ENCODE measurements at places on chromosomes 1 and 21. TPM values are rescaled to one million over a fixed set of nuclear protein-coding genes. Genes with fewer than 3 reads are reported as not detected.

DNA sequence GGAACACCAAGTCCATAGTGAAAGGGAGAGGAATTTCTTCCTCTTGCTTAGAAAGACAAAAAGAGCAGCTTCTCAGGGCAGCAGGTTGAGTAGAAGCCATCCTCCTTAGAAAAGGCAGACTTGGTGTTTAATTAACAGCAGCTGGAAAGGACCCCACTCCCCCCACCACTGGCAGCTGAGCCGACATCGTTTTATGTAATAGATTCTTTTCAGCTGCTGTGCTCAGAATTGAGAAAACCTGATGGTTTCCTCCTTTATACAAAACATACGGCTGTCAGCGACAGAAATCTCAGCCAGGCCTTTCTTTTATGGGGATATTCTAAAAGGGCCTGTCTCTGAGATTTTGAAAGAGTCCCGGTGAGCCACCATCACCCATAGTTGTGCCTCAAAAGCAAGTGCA is 49.9 kb downstream of the MAN1C1 start:
- no peak for DNase-seq

Gene SPATA46
- polyA plus RNA-seq: 0.39 TPM

DNA sequence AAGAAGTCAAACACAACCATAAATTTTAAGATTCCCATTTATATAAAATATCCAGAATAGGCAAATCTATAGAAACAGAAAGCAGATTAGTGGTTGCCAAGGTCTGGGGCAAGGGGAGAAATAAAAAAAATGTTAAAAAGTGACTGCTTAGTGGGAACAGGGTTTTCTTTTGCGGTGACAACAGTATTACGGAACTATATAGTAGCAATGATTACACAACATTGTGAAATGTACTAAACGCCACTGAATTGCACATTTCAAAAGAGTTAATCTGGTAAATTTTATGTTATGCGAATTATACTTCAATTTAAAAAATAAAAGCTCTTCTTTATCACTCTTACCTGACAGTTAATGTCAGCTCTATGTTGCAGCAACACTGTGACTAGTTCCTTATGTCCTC is 105.2 kb downstream of the ACBD6 start:
- no peak for DNase-seq

GRCh38 chr1:40363721-40364120 is 9.8 kb upstream of the SMAP2 start:
- no peak for DNase-seq

Gene GBP6
- not detected for polyA plus RNA-seq

DNA sequence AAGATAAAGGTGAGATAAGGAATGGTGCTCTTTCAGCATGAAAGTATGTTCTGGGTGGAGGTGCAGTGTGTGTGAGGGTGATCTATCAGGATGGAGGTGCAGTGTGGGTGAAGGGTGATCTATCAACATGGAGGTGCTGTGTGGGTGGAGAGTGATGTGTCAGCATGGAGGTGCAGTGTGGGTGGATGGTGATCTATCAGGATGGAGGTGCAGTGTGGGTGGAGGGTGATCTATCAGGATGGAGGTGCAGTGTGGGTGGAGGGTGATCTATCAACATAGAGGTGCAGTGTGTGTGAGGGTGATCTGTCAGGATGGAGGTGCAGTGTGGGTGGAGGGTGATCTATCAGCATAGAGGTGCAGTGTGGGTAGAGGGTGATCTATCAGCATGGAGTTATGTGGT is 12.3 kb upstream of the MAP10 start:
- DNase-seq: no peak

Gene RGS18
- 3.0 TPM for polyA plus RNA-seq

DNA sequence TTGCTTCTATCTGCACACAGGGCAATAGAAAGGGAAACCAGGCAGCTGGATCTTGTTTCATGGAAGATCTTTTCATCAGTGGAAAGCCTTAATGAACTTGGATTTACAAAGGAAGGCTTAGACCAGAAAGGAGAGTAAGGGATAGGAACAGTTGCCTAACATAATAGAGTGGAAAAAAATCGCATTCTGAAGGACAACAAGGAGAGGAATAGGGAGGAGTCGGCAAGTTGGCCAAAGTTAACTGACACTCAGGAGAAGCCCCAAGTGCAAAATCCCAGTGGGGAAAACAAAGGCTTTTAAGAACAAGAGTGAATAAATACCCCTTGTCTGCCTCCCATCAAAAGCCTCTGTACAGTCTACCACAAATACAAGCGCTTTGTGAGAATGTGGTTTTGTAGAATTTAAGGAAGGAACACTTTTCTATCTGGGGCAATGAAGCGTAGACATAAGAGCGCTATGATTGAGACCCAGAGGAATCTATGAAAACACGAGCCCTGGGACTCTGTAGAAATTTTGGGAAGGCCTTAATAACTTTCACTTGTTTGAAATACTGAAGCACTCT is 74.1 kb downstream of the ZNF648 start:
- DNase-seq: no peak

DNA sequence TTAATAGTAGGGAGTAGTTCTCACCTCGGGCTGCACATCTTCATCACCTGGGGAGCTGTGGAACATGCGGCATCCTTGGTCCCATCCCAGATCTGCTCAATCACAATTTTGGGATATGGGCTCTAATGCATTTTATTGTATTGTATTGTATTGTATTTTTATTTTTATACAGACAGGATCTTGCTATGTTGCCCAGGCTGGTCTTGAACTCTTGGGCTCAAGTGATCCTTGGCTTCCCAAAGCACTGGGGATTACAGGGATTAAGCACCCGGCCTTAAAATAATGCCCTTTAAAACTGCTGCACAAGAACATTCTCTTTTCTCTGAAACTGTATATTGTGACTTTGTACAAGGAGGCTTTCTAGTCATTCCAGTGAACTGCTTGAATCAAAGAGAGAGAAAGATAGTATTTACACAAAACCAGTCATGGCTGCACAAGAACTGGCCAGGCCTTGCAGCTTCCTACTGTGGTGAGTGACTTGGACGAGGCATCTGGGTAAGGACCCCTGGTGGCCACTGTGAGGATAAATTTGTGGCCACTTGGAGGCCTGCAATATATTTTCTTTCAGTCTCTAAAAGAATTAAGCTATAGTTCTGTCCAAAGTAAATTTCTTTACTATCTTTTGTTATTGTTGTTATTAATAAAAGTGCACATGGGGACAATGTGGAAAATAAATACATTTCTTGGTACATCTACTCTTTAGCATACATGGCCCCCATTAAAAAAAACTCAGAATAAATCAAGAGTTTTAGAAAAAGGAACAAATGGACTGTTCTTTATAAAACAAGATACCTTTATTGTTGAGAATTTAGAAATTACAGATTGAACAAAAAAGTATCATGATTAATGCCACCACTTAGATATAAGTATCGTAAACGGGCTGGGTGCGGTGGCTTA is 48.0 kb downstream of the TBCE start:
- peak; percentile 19 for DNase-seq

DNA sequence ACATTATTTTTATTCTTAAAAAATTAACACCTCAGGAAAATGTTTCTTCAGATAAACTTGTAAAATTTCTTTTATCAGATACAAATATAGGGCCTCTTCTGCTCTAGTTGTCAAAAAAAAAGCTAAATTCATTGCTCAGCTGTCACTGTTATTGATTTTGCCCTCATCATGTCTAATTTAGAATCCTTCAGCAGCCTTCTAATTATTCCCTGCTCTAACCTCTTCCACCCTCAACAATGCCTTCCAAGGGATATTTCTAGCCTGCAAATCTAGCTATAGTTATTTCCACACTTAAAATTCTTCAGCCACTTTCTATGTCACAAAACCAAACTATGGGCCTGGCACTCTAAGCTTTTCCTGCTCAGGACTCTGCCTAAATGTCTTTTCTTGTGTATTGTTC is 25.2 kb downstream of the PDE4B start:
- no peak for DNase-seq

- no peak for DNase-seq
Measured at GRCh38 chr1:46611691-46612221, 4.9 kb downstream of the MOB3C start.

- DNase-seq: no peak
Measured at GRCh38 chr1:84887261-84887934, 5.6 kb downstream of the LPAR3 start.

GRCh38 chr1:97745912-97746311 is 174.9 kb downstream of the DPYD start:
- DNase-seq: no peak

DNA sequence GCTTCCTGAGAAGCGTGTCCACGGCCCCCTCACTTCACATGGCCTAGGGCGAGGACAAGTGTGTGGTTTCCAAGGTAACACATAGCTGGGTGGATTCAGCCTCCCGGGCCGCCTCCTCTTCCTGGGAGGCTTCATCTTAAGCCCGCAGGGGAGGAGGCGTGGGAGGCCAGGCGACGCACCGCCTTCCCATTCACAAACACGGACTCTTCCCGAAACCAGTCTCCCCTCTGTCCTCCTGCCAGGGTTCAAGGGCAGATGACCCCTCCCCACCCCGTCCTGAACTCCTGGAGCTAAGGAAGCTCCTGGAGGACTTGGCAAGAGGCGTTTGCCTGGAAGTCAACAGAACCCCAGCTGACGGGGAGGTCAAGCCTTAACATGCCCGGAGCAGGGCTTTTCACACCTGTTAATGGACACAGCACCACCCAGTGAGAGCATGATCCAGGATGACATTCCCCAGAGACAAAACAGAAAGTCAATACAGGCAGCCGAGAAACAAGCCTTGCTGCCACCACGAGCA is 56.7 kb downstream of the KCNN3 start:
- DNase-seq: no peak

GRCh38 chr1:61518670-61519400 is 206.1 kb downstream of the TM2D1 start:
- no peak for DNase-seq

Gene USP33
- polyA plus RNA-seq: 68.7 TPM

Gene DYRK3
- 9.0 TPM for polyA plus RNA-seq

Gene LCE6A
- polyA plus RNA-seq: not detected

Gene RABGAP1L
- 29.8 TPM for polyA plus RNA-seq

DNA sequence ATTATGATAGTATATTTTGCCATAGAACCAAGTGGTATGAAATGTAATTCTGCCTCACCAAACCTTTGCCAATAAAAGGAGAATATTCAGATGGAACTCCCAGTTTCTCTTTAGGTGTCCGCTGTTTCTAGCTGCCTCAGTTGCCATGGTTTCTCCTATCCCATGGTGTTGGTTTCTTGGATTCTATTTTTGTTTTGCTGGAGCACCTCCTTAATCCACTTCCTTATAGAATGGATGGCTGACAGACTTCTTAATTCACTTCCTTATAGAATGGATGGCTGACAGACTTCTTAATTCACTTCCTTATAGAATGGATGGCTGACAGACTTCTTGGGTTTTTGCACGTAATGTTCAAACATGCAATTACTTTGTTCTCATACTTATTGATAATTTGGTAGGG is 43.7 kb downstream of the ADARB1 start:
- no peak for DNase-seq

GRCh38 chr1:38076038-38076437 is 29.4 kb upstream of the POU3F1 start:
- DNase-seq: no peak

Gene HLX
- polyA plus RNA-seq: 10.3 TPM

DNA sequence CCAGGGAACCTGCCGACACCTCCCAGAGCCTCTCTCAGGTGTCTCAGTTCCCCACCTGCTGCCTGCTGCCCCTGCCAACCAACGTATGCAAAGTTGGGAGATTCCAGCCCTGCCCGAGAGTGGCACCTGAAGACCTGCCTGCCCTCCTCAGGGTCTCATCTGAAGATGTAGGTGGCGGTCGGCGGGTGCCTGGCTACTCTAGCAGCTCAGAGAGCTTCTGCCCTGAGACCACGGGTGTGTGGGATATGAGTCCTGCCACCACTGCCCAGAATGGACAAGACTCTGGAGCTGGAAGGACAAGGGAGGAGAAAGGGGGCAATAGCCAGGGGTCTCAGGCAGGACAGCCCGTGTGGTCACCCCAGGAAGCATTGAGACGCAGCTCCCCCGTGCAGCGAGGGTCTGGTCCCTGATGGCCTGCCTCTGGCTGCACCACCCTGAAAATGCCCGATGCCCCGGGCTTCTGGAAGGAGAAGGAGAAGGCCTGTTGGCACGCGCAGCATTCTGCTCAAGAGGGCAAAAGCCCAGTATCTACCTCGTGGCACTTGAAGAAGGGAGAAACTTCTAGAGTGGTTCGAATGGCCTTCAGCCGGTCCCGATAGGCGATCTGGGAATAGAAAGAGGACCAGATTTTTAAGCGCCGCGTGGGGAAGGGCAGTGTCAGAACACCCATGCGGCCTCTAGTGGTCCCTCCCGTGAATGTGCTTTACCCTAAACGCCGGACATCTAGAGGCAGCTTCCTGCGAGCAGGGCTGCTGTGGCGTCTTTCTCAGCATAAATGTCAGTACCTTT is 88.8 kb downstream of the STUM start:
- no peak for DNase-seq

DNA sequence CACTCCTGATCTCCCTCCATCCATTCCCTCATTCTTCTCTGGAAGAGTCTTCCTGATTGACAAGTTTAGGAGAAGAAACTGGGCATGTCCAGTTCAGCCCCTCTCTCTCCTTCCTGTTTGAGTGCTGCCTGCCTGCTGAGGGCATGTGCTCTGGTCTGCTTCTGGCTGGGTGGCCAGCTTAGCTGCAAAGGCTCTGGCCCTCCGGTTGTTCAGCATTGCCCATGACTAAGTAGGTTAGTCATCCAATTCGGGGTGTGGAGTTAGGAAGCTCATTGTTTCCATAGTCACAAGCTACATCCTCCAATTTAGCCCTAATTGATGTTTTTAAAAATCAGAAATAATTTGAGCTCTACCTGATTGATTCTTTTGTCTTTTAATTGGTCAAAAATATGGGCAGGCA is 25.6 kb upstream of the PLA2G2E start:
- DNase-seq: no peak

Gene KANK4
- 23.4 TPM for polyA plus RNA-seq

DNA sequence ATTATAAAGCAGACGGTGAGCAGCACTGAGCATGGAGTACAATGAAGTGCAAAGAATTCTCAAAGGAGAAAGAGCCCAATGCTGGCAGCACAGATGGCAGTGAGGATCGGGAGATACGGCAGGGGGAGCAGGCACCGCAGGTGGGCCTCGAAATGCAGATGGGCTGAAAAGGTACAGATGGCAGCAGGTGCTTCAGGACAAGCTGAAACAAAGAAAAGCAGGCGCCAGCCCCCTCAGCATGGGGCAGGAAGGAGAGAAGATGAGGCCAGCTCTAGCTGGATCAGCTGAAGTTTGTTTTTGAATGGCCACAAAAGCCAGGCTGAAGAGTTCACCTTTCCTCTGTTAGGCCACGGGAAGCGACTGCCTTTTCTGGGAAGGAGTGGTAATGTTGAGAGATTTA is 7.7 kb downstream of the CFAP298 start:
- no peak for DNase-seq

- DNase-seq: no peak
Measured at GRCh38 chr1:109255097-109255651, 5.8 kb downstream of the CELSR2 start.

Gene CFHR1
- polyA plus RNA-seq: 0.21 TPM

GRCh38 chr21:26732432-26733221 is 112.6 kb downstream of the ADAMTS1 start:
- DNase-seq: no peak

Gene CELA3B
- polyA plus RNA-seq: not detected

GRCh38 chr21:34223376-34223775 is 140.4 kb upstream of the KCNE2 start:
- DNase-seq: no peak

Gene HSF2BP
- polyA plus RNA-seq: 2.4 TPM
